Activated T-cell treated with anti-CD3 and anti-CD28 coated beads for 1 hour (primary cell): ENCODE measurements at places on chromosomes 16 and 17.

- DNase-seq, result no peak
Observed at GRCh38 chr17:29709866-29710519, 87.3 kb upstream of the CORO6 start.

GRCh38 chr17:65229621-65229995, 92.4 kb downstream of the RGS9 start:
- DNase-seq, result no peak

DNA sequence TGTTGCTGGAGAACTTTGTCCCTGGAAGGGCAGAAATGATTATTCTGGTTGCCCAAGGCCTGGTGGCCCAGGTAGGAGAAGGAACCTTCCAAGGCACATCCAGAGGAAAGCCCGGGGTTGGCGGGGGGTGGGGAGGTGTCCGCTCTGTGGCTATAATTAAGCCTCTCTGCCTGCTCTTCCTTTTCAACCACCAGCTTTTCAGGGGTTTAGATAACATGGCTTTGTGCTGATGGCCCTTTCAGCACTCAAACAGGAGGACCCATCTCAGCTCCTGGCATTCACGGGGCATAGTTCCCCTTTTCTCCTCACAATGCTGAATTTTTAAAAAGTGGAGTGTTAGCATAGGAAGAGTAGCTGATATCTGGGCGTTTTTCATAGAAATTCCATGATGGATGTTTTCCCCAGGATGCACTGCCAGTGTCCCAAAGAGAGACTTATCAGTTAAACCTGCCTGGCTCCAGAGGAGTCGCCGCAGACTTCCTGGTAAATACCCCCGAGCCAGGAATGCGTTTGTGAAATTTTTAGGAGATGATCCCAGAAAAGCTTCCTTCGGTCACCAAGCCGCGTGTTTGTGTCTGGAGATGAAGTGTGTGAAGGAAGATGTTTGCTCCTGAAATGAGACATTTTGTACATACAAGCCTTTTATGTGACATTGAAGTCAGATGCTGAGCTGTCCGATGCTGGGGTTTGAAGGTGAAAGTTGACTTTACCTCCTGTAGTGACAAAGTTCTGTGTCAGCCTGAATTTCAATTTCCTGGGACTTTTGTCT, 188.5 kb downstream of the MSI2 start:
- no peak for DNase-seq

DNA sequence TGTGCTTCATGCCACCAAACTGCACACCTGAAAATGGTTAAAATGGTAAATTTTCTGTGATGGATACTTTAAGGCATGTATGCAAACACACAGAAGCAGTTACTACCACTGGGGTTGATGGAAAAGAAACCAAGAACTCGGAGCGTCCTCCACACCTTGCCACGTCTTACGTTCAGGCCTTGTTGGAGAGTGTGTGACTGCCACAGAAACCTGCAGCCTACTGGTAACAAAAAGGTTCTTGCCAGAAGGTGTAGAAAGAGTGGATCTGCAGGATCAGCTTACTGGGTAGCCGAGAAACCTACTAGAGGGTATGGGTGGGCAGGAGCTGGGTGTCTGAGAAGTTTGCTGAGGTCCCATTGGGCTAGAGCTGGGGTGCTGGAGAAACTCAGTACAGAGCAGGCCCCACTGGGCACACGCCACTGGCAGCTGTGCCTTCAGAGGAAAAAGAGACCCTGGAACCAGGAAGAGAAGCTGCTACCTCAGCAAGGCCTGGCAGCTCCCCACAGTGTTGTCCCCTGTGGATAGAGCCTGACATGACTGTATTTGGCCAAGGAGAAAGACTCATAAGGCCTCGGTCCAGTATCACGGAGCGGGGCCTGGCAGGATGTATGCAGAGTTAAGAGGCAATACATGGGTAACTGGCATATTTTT, 204.6 kb downstream of the SEC14L1 start:
- DNase-seq, result no peak

GRCh38 chr17:82120148-82120547, 22.1 kb upstream of the FASN start:
- no peak for DNase-seq

- no peak for DNase-seq
Observed at GRCh38 chr16:8639694-8640093, 18.2 kb downstream of the METTL22 start.

DNA sequence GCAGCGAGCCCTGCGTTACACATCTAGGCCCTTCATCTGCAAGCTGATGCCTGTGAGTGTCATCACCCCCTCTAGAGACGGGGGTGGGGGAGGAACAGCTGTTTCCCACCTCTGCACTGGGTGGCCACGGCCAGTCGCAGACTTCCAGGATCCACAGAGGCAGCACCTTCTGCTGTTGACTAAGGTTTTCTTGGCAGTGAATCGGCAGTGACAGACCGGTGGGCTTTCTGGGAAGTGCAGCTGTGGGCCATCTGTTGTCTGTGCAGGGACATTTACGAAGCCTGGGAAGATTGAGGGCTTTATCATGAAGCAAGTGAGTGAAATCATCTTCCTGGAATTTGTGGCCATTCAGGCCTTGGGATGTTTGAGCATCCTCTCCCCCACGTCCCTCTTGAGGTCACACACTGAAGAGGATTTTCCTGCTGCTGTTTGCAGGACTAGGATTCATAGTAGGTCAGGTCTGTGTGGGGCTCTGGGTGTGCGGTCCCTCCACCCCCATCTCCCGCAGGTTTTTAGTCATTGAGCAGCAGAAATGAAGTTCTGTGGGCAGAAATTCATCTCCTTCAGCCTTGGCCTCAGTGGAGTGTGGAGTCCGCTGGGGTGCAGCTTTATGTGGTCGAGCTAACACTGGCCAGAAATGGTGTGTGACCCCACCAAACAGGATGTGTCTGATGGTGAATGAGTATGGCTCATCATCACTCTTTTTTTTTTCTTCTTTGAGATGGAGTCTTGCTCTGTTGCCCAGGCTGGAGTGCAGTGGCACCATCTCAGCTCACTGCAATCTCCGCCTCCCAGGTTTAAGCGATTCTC, 12.0 kb downstream of the PGS1 start:
- DNase-seq, result no peak

GRCh38 chr17:19590451-19590850, 56.8 kb downstream of the SLC47A1 start:
- no peak for DNase-seq
